ENCODE measurements at places on chromosomes 2 and 18.
A peak's percentile ranks its signal among the peaks of the same experiment; 100 is the strongest.

DNA sequence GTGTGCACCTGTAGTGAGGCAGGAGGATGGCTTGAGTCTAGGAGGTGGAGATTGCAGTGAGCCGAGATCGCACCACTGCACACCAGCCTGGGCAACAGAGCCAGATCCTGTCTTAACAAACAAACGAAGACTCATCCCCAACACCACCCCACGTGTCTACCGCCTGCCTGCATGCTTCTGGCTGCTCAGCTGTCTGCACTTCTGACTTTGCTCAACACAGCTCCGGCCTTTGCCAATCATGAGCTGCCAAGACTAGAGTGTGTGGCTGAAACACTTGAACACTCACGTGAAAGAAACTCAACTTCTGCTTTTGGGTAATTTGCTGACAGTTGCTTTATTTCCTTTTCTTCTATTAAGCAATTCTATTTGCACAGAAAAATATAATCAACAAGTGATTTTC is 32.1 kb upstream of the SP3 start:
- DNase-seq = peak; percentile 38

DNA sequence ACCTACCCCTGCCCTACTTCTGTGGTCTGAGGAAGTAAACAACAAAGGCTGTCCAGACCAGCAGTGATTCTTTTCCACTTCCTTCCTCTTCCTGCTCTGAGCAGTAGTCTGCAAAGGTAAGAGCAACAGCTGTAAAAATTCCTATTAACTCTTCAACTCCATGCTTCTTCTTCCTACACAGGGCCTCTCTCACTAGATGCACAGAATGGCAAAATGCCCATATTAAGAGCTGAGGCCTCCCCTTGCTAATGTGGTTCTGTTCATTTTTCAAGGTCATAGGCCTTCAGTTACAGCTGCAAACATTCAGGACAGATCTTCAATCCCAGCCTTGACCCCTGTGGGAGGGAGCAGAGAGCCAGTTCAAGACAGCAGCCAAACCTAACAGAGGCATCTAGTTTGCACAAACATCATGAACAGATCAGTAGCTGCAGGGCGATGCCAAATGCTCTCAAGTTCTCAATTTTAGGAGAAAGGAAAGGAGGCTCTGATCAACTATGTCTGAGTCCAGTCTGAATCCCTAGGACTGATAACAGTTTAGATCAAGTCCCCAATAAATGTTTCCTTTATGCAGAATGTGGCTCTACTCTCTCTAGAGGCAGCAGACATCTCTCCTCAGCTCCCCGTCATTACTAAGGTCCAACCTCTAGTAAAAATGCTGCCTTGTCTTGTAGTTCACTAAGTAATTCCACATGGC is 20.9 kb downstream of the SLC40A1 start:
- no peak for DNase-seq

GRCh38 chr2:53829273-53829979 is 30.3 kb downstream of the GPR75 start:
- DNase-seq = no peak

- DNase-seq = peak; percentile 53
These were observed 25.0 kb downstream of the FASTKD2 start for GRCh38 chr2:206790311-206790935.

DNA sequence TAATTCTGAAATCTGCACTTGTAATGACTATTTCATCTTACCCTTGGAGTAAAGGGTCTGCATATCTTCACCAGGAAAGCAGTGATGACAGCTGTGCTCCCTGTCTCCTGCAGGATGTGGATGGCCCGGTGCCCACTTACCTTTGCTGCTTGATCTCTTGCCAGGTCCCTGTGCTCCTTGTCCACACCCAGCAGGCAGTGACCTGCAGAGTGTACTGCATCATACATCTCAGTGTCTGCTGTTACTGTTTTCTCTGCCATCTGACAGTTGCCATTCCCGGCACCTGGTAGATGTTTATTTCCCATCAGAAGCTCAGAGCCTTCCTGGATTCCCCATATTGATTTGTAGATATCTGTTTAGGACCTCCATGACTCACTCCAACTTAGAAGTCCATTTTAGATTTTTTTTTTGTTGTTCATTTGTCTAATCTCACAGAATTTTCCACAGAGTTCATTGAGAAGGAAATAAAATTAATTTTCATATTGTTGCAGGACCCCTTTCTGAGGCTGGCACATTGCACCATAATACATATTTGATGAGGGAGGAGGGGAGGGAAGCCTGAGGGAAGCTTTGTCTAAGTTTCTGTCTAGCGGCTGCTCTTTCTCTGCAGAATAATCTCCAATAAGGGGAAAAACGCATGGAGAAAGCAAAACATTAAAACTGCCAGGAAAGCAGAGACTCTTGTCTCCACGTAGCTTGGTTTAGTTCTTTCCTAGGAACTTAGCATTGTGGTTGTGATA is 697.5 kb upstream of the RAB6C start:
- no peak for DNase-seq

- DNase-seq = no peak
These were observed 206.6 kb downstream of the ZNF385B start for GRCh38 chr2:179654806-179655205.

DNA sequence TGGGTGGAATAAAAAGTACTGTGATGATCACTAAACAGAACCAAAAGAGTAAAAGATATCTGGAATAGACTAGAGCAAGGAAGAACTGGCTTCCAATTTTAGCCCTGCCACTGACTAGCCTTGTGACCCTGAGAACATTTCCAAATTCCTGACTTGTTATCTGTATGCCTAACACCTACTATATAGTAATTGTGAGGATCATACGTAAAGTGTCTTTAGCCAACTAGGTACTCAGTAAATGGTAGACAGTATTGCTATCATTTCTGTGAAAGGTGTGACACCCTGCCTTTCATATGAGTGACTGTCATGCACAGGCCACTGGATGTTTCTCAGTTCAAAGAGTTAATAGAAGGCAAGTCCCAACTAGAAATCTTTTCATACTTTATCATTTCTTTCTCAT is 29.8 kb downstream of the CYTIP start:
- DNase-seq = no peak

DNA sequence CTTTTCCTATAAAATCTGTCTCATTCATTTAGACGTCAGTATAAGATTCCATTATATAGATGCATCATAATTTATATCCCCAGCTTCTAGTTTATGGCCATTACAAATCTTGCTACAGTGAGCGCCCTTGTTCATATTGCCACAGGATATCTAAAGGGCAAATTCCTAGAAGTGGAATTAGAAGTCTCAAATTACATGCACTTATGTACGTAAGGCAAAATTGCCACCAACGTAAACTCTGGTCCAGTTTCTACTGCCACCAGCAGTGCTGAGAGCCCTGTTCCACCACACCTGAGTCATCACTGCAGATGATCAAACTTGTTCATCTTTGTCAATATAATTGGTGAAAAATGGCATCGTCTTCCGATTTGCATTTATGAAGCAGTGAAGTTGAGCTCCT is 90.9 kb upstream of the ID2 start:
- DNase-seq = no peak

DNA sequence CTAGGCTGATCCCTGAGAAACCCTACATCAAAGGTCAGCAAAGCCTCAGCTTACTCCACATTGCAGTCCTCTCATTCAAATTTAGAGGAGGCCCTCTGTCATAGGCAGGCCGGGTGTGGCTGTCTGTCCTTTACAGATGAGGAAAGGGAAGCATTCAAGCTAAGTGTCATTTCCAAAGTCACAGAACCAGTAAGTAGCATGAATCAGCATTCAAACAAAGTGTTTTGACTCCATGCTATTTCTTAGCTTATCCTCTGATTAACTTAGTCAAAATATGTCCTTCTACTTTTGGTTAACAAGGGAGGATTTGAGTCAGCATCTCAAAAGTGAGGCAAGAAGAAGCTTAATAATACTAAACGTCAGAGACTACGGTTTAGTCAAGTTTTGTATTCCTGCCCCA is 409.0 kb upstream of the POU3F3 start:
- no peak for DNase-seq

DNA sequence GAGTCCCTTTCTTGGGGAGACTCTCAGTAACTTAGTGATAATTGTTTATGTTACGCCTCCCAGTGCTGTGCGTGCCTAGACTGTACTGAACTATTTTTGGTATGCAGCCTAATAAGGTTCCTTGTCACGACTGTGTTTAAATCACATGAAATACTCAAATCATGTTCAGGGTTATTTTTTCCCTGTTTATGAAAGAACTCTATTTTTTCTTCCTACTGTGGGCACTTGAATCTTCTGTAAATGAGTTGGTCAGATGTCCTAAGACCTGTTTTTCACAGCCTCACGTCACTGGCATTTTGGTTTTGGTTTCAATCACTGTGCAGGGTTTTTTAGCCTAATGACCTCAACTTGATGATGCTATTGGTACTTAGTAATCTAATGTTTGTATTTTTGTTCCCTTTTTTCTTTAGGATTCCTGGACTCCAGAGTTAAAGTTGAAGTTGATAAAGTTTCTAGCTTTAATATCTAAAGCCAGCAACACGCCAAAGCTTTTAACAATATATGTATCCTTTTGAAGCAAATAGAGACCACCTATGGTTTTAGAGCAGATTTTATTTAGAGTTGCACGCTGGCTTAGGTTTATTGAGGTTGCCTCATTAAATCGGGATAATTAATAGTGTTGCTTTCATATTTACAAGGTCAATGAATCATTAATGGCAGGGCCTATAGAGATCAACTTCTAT is 24.0 kb downstream of the ARMC9 start:
- peak; percentile 92 for DNase-seq

GRCh38 chr18:41666231-41666630 is 288.8 kb upstream of the PIK3C3 start:
- no peak for DNase-seq

- DNase-seq = no peak
These were observed 153.2 kb downstream of the LTBP1 start for GRCh38 chr2:33099989-33100388.

DNA sequence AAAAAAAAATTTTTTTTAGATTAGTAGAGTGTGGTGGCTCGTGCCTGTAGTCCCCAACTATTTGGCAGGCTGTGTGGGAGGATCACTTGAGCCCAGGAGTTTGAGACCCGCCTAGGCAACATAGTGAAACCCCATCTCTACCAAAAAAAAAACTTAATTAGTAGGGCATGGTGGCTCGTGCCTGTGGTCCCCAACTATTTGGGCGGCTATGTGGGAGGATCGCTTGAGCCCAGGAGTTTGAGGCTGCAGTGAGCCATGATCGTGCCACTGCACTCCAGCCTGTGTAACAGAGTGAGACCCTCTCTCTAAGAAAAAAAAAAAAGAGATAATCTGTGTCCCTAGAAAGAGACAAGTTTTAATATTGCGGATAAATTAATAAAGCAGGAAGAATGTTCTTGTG is 8.8 kb downstream of the GPR55 start:
- DNase-seq = no peak

All from EH (cell line).